Neural progenitor cell (in vitro differentiated cells): ENCODE measurements at places on chromosomes 16 and 17. TPM values are rescaled to one million over a fixed set of nuclear protein-coding genes. Genes with fewer than 3 reads are reported as not detected.
A peak's percentile ranks its signal among the peaks of the same experiment; 100 is the strongest.

DNA sequence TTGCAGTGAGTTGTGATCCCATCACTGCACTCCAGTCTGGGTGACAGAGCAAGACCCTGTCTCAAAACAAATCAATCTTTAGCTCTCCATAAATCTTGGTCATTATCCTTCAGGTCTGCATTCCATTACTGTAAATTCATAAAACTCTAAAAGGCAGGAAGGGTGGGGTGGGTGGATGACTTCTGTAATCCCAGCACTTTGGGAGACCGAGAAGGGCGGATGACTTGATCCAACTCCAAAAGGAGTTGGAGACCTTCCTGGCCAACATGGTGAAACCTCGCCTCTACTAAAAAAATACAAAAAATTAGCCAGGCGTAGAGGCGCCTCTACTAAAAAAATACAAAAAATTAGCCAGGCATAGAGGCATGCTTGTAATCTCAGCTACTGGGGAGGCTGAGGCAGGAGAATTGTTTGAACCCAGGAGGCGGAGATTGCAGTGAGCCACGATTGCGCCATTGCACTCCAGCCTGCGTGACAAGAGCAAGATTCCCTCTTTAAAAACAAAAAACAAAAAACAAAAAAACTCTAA, 2.2 kb upstream of the UBE2Z start:
- DNase-seq: no peak

DNA sequence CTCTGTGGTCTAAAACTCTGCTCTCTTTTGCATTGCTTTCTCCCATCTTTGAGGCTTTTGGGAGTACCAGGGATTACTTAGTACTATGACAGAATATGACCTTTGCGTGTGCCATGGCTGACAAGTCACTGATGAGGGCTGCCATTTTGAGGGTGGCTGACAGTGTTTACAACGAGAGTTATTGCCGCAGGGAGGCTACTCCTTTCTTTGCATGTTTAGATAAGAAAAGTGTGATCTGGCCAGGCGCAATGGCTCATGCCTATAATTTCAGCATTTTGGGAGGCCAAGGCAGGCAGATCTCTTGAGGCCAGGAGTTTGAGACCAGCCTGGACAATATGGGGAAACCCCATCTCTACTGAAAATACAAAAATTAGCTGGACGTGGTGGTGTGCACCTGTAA, 77.5 kb downstream of the GSG1L start:
- no peak for DNase-seq

- peak; percentile 88 for DNase-seq
Observed at GRCh38 chr17:9054126-9054975, 33.0 kb downstream of the NTN1 start.

- no peak for DNase-seq
Observed at GRCh38 chr16:25481636-25482035, 210.1 kb upstream of the HS3ST4 start.

DNA sequence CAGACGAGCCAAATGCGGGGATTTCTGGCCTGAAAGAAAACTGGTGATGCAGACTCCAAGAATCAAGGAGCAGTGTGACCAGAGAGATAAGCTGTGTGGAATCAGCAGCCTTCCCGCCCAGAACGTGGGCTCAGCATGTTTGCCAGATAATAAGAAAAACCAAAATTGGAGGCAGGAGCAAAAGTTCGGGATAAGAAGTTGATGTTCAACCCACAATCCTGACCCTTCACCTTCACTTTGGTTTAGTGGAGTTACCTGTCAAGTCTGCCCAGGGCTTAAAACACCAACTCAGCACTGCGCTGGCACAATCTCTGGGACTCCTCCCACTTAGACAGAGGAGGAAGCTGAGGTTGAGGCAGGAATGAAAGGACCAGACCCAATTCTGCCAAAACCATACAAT, 3.1 kb downstream of the SLC43A2 start:
- DNase-seq: no peak

DNA sequence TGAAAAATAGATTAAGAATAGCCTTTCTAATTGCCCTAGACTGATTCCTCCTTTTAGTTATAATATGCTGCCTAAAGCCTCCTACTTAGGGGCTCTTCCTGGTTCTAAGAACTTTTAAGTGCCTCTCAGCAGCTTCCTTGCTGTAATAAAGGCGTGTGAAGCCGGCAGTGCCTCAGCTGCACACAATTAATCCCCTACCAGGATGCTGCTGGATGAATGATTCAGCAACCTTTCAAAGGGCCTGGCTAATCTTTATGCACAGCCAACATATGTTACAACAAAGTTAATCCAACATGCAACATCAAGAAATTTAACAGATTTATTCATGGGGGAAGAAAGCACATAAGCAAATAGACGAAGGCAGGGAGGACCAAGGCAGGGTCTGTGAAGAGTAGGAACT, 145.2 kb downstream of the PMP22 start:
- DNase-seq: peak; percentile 76

DNA sequence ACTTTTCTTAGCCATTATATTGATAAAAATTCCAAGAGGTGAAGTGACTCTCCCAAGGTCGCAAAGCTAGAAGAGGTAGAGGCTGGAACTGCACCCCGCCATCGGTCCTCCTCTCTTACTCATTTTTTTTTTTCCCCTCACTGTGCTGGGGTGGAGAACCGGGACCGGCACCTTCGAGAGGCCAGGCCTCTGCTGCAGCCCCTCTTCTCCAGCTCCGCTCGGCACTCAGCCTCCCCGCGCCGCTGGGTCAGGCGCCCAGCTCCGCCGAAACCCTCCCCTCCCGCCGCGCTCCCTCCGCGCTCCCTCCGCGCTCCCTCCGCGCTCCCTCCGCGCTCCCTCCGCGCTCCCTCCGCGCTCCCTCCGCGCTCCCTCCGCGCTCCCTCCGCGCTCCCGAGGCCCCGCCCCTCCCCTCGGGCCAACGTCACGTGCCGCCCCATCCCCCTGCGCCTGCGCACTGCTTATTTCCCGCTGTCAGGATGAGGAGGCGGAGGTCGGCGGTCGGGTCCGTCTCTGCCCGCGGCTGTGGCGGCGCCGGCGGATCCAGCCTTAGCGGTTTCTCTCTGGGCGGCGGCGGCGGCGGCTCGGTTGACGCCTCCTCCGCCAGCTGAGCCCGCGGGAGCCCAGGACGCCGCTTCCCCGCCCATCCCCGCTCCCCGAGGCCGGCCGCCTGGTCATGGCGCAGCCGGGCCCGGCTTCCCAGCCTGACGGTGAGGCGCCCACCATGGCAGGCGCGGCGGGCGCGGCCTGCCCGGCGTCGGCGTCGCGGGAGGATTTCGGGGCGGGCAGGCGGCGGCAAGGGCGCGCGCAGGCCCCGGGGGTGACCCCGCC, at the start of gene RABEP1:
TSS of gene RABEP1 (plus strand) at position 471 of the 828 bp plus-strand sequence. CDS start at position 674, 203 bp downstream.
- peak; percentile 97 for DNase-seq

- DNase-seq: no peak
Observed at GRCh38 chr16:53154513-53154912, 99.7 kb downstream of the CHD9 start.

DNA sequence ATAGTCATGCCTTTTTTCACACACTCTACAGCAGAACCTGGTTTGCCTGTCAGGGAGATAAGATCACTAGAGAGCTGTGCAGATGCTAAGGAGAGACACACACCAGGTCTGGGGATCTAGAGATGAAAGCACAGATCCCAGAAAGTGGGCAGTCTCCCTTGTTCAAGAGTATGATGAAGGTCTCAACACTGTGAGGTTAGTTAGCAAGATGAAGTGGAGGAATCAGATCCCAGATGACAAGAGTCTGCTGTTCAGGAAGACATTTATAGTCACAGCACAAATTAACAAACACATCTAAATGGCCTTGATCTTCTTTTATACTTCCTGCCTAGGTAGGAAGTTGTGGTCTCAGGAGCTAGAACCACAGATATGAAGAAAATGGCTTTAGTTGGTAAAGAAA, 23.4 kb upstream of the SKAP1 start:
- DNase-seq: no peak

GRCh38 chr17:78234261-78234865, 2.9 kb downstream of the TMEM235 start:
- DNase-seq: no peak

- DNase-seq: no peak
Observed at GRCh38 chr17:83144421-83145357, 65.3 kb downstream of the METRNL start.

- DNase-seq: no peak
Observed at GRCh38 chr17:74677558-74678466, 34.9 kb downstream of the CD300LF start.

DNA sequence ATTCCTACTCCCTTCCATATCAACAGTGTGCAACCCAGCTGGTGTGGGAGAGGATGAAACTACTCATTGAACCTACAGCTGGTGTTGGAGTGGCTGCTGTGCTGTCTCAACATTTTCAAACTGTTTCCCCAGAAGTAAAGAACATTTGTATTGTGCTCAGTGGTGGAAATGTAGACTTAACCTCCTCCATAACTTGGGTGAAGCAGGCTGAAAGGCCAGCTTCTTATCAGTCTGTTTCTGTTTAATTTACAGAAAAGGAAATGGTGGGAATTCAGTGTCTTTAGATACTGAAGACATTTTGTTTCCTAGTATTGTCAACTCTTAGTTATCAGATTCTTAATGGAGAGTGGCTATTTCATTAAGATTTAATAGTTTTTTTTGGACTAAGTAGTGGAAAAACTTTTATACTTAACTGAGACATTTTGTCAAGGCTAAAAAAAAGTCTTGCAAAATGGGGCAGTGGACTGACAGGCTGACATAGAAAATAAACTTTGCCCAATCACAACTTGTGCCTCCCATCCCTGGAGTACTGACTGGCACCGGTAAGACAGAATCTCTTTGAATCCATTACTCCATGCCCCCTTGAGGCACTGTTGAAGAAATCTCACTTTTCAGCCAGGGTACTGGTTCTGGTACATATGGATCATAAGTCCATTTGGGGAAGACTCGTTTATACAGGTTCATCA, 12.5 kb downstream of the TSR1 start:
- no peak for DNase-seq

- DNase-seq: no peak
Observed at GRCh38 chr17:64384253-64385186, 6.1 kb downstream of the PECAM1 start.

DNA sequence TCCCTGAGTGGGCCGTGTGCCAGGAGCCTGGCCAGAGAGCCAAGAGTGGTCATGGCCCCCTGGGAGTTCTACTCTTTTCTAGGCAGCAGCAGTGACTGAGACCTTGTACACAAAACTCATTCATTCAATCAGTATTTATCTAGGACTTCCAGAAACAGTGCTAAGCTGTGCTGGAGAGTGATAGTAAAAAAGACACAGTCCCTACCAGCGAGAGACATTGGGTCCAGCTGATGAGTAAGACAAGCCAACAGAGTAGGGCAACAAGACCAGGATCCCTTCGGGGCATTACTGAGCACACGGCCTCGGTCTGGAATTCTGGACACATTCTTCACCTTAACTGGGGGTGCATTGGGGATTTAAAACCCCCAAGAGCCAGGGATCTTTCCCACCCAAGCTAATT, 20.2 kb downstream of the CBX4 start:
- DNase-seq: no peak

- DNase-seq: no peak
Observed at GRCh38 chr17:17819111-17819510, 17.7 kb downstream of the SREBF1 start.

DNA sequence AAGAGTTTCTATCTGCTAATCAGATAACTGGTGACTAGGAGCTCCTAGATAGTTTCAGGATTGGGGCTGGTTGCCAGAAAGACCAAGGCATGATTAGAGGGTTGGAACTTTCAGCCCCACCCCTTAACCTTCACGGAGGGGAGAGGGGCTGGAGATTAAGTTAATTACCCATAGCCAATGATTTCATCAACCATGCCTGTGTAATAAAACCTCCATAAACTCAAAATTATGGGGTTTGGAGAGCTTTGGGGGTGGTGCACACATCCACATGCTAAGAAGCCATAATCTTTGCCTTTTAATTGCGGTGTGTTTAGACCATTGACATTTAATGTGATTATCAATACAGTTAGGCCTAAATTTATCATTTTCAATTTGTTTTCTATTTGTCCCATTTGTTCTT, 161.7 kb downstream of the CDK5R1 start:
- DNase-seq: no peak

DNA sequence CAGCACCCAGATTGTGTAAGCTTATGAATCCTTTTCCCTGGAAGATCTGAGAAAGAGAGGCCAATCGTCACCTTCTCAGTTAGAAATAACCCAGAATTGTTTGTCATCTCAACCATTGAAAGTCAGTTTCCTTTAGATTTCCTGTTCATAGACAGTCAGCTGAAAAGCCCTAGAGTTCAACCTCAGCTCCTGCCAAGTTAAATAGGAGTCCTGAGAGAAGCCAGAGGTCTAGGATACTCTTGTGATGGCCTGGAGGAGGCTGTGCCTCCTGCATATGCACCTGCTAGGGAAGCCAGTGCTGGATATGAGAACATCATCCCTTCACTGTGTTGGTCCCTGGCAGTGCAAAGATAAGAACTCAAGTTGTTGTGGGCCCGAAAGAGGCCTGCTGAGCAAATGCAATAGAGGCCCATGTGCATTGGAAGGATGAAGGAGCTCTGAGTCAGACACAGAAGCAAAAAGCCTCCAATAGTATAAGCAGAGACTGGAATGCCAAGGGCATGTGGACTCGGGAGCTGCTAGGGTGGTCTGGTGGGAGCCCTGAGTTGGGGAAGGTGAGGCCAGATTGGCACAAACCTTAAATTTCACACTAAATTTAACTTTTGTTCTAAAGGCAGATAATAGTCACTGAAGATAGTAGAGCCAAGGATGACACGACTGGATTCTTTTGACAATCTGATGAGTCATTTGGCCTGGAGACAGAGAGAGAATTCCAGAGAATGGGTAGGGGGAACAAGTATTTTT, 520.9 kb upstream of the CDH5 start:
- no peak for DNase-seq

GRCh38 chr17:42016411-42016831, 818 bp downstream of the DNAJC7 start:
- DNase-seq: peak; percentile 17

GRCh38 chr17:63250830-63251229, 195.3 kb downstream of the CYB561 start:
- no peak for DNase-seq

- no peak for DNase-seq
Observed at GRCh38 chr17:72126575-72127486, 6.0 kb downstream of the SOX9 start.

DNA sequence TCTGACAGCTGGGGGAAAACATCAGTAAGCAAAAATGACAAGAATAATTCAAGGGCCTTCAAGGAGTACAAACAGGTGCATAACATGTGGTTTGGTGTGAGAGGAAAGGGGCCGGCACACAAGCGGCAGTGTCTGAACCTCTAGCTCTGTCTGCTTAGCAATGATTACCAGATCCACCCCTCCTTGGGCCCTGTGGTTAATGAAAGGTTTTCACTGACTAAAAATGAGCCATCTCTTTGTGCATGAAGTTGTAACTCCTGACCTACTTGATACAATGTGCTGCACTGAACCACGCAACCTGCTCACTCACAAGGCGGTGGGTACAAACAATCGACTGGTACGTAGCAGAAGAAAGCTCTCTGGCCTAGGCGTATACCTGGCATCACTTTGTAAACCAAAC, 15.1 kb downstream of the FAM117A start:
- no peak for DNase-seq

- DNase-seq: no peak
Observed at GRCh38 chr16:75203667-75204409, 3.1 kb downstream of the CTRB2 start.

ITGA2B gene
- 4.7 and 8.0 TPM in 2 replicates for total RNA-seq

PYDC1 gene
- total RNA-seq: not detected in 2 replicates

IRF8 gene
- total RNA-seq: 1.2 and 2.0 TPM in 2 replicates

SLC22A31 gene
- 0.87 TPM in 1 of 2 replicates, not detected in the other for total RNA-seq

XYLT2 gene
- 12.2 and 33.0 TPM in 2 replicates for total RNA-seq

ELMO3 gene
- 1.9 TPM in 1 of 2 replicates, not detected in the other for total RNA-seq
